ENCODE measurements at places on chromosomes 13 and 19.

- DNase-seq = peak; percentile 90
Observed at GRCh38 chr19:58326914-58327726, at the start of gene ZSCAN22. ZSCAN22 (plus strand) TSS chr19:58326994; CDS start chr19:58334803, 7,809 bp downstream.

DNA sequence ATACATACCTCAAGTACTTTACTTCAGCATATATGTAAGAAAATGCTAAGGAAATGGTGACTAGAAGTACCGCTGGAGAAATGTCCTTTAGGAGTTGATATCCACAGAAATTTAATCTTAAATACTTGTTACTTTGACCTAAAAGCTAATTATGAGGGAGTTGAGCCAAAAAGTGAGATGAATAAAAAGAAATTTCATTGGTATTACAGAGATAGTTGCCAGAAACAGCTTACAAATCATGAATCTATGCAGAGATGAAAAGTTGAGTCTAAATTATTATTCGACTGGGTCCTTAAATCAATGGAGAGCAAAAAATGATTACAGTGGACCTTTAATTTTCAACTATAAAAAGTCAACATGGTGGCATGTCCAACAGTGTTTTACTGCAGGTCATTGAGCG, 160.9 kb downstream of the MZT1 start:
- DNase-seq = no peak

DNA sequence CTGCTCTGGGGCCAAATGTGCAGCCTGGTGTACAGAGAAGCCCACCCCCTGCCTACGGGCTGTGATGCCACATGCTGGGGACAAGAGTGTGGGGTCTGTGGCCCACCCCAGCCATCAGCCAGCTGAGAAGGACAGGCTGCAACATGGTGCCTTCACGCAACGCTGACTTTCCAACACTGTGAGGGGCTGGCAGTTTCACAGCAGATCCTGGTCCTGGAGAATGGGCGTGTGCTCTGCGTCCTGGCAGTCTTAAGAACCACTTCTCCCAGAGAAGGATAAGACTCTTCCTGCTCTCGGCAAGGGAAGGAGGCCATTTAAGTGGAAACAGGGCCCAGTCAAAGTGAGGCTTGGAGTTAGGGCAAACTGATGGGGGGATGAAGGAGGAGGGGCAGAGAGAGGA, 4.6 kb downstream of the LRRC4B start:
- no peak for DNase-seq

DNA sequence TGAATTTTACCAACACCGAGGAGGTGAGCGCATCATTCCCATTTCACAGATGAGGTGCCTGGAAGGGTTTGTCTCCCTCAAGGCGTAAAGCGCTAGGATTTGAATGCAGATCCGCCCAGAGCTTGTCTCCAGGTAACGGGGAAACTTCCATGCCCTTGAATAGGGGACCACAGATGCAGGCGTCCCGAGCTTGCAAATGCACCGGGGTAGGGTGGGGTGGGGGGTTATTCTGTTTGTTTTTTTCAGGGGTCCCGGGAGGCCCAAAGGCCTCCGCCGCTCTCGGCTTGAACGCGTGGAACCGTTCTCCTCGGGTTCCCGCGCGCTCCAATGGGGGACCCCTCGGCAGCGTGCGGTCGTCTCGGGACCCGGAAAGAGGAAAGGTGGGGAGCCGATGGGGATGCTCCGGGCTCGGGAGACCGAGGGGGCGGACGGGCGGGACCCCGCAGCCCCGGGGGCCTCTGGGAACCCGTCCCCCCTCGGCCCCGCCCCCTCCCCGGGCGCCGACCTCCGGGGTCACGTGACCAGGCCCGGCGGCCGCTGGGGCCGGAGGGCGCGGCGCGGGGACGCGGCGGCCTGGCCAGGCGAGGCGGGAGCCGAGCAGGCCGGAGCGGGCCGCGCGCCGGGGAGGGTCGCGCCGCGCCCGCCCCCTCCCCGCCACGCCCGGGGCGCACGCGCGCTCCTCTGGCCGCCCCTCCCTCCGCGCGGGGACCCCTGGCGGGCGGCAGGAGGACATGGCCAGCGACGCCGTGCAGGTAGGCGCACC, at the start of gene PKN1:
PKN1 (plus strand) TSS at position 516 of the 763 bp plus-strand sequence; CDS start at position 732, 216 bp downstream.
- peak; percentile 52 for DNase-seq

DNA sequence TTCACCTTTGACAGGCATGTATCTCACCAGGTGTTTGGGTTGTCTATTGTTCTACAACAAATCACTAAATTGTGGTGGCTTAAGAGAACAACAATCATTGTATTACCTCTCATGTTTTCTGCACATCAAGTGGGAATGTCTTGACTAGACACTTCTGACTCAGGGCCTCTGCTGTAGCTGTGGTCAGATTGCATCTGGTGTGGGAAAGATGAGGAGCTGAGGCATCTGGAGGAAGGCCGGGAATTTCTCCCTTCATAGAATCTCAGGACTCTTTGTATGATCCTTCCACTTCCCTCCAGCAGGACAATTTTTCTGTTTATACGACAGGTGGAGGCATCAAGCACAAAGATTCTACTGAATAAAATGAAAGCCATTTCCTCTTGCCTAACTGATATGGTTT, 511.8 kb upstream of the NBEA start:
- no peak for DNase-seq

DNA sequence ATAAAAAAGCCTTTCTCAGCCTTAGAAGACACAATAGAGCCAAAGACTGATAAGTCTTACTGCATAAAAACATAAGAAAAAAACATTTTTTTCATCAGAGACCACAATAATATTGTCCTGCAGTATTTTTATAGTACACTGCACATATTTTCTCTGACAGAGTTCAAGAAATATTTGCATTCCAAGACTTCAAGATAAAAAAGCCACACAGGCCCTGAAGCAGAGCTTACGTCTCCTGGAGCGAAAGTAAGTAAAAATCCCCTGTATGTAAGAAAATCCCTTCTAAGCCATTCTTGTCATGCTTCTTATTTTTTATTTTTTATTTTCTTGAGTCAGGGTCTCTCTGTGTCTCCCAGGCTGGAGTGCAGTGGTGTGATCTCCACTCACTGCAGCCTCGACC, 755.9 kb downstream of the LIG4 start:
- no peak for DNase-seq

GRCh38 chr13:110985541-110985940, 70.7 kb upstream of the ANKRD10 start:
- DNase-seq = no peak

- DNase-seq = no peak
Observed at GRCh38 chr19:11379857-11380350, 4.2 kb downstream of the EPOR start.

DNA sequence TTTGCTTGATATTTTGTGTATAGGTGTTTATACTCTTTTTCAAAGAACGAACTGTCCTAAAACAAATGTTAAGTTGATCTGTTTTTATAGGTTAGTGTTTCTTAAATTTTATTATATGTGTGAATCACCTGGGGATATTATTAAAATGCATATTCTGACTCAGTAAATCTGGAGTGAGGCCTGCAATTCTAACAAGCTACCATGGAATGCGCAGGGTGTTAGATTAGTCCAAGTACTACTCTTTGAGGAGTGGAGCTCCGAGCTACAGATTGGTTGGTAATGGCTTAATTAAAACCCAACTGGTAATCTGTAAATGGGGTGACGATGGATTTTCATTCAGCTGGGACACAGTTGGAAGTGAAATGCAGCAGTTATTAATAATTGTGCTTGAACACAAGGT, 214.1 kb upstream of the UFM1 start:
- DNase-seq = no peak

DNA sequence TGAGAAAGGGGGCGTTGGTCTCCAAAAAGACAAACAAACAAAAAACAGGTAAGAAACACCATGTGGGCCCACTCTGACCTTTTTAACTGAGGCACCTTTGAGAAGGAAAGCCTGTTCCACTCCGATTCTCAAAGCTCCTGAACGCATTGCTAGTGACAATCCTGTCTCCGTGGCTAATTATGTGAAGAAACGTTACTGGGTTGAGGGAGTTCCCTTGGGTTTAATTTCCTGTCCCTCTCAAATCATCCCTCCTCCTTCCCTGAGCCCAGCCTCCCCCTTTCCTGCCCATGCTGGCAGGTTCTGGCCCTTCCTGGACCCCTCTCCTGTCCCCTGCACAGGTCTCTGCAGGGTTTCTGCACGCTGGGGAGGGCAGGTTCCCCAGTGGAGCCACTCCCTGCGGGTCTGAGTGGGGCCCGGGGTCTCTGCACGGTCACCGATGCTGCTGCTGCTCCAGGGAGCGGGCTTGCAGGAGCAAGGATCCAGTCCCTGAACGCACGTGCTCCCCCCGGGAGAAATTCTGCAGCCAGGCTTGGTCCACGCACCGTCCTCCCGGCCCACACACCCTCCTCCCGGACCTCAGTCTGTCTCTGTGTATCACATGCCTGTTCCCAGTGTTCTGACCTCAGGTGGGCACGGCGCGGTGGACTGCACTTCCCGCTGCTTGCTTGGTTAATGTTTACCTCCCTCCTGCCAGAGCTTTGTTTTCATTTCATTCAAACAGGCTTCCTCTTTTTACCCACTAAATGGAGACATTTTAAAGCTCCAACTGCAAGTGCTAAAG, 76.4 kb upstream of the MCF2L start:
- no peak for DNase-seq

DNA sequence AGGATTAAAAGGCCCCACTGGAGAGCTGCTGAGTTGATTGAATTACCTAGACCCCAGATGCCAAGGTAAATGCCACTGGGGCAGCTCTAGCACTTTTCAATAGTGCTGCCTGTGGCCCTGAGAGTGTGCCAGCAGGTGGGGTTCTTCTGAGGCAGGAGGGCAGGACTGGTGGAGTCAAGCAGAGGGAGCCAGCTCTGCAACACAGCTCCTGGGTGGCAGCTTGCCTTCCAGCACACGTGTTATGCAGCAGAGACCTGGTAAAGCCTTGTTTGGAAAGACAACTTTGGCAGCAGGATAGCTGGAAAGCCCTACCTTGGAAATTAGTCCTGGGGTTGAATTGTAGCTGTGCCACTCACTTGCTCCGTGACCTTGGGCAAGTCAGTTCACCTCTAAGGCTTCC, 306.6 kb downstream of the ATP8A2 start:
- no peak for DNase-seq

DNA sequence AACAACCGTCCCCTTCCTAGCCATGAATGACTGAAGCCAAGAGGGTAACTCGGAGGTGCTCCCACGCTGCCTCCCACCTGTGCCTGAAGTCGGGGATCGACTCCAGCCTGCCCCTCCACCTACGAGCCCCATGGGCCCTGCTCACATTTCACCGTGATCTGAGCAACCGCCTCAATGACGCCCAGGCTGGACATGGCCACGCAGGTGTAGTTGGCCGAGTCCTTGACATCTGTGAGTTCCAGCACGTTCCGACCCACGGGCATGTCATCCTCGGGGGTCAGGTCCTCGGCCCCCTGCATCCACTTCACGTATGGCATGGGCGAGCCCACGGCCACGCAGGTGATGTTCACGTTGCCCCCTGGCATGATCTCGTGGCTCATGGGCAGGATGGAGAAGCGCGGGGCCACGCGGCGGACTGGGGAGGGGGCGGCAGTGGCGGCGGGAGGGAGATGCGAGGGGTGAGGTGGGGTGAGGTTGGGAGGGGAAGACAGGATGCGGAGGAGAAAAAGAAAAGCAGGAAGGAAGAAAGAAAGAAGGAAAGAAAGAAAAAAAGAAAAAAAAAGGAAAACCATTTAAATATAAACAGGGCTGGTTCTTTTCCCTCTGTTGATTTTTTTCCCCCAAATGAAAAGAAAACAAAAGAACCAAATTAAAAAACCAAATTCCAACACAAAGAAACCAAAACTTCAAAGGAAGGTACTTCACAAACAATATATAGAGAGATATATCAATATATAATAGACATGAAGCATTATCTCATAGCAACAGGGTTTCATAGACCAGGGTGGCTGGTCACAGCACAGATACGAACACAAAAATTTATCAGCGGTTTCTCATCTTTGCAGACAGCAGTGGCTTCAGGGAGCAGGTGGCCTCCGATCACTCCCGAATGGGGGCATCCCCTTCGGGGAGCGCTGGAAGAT, 94.7 kb downstream of the PTPRS start:
- DNase-seq = no peak

GRCh38 chr19:41386442-41386841, 10.1 kb downstream of the TMEM91 start:
- no peak for DNase-seq

GRCh38 chr19:49142866-49143335, 12.3 kb downstream of the HRC start:
- DNase-seq = peak; percentile 72

- no peak for DNase-seq
Observed at GRCh38 chr19:31639306-31639705, 290.1 kb upstream of the TSHZ3 start.

DNA sequence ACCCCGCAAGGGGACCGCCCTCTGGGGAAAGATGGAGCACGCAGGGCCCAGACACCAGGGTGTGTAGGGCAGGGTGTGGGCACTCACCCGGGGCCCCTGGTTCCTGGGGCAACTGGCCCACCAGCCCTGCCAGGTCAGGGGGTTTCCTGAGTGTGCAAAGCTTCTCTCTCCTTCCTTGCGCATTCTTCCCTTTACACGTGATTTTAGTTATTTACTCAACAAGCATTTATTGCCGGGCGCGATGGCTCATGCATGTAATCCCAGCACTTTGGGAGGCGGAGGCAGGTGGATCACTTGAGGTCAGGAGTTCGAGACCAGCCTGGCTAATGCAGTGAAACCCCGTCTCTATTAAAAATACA, 20.4 kb downstream of the PRR36 start:
- DNase-seq = no peak

DNA sequence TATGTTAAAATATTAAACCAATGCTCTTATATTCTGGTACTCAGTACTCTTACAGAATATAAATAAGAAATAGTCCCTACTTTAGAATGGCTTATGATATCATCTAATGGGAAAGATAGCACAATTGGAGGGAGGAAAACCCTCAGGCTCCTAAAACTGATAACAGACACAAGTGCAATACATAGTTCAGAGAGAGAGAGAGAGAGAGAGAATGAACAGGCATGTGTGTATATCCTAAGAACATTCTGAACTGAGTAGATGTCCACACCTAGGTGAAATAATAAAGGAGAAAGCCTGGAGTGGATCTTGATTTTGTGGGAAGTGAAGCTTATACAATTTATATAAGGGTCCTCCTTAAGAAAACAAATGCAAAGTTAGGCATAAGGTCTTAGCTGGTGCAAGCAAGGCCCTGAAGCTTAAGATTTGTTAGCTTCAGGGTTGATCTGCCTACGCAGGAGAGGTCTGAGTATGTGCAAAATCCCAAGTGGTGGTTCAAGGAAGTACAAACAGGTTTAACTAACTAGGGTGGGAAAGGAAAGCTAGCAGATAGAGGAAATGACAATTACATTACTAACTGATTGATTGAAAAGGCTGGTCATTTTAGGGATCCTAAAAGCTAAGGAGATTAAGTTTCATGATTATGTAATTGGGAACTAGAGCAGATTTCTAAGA, 53.3 kb downstream of the SOX21 start:
- DNase-seq = no peak

DNA sequence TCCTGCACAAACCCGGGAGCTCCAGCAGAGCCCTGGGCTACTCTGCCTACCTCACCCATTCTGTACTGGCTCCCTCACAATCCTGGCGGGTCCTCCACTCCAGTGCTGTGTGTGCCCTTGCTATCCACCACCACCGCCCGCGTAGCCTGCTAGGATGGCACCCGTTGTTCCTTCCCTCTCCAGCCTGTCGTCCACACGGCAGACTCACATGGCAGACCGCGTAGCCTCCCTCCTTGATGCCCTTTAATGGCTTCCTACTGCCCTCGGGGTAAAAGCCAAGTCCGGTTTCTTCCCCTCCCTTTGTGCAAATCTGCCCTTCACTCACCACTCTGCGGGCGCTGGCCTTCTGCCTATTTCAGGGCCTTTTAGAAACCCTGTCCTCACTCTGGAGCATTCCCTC, 106.6 kb downstream of the RAB20 start:
- no peak for DNase-seq

GRCh38 chr19:32201636-32202051, 143.8 kb upstream of the ZNF507 start:
- DNase-seq = no peak
